ENCODE measurements at places on chromosomes 3 and 15.

DNA sequence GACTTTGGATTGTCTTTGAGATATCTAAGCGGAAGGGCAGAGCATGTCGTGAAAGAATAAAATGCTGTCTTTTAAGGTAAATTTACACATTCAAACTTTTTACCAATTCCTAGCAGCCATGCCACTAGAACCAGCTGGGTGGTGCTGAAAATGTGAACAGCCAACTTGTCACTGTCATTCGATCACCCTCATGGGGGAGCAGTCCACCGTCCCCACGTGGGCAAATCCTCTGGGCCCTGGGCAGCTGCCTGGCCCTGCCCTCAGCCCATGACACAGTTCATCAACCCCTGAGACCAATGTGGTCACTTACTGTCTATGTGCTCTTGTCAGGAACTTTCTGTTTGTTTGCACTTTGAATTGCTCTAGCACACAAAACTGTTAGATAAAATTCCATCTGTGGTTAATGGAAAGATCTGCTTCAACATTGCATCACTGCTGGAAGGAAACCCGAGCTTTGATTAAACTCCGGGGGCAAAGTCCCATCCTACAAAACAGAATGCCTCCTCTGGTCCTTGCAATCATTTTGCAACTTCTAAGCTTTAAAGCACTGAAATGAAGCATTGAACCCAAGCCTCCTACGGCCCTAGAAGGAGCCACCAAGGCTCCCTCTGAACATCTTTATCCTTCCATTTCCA is 50.1 kb downstream of the PCSK6 start:
- no peak for DNase-seq

DNA sequence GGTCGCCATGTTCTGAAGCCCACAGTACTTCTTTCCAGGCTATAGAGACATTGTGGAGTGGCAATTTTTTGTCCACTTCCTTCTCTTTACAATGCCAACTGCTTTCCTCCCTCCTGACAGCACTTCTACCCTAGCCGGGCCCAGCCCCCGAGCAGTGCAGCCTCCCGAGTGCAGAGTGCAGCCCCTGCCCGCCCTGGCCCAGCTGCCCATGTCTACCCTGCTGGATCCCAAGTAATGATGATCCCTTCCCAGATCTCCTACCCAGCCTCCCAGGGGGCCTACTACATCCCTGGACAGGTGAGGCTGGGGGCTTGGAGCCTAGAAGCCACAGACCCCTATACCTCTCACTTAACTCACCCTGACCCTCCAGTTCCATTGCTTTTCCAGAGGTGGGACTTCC is 2.8 kb downstream of the EIF4G1 start:
- no peak for DNase-seq

DNA sequence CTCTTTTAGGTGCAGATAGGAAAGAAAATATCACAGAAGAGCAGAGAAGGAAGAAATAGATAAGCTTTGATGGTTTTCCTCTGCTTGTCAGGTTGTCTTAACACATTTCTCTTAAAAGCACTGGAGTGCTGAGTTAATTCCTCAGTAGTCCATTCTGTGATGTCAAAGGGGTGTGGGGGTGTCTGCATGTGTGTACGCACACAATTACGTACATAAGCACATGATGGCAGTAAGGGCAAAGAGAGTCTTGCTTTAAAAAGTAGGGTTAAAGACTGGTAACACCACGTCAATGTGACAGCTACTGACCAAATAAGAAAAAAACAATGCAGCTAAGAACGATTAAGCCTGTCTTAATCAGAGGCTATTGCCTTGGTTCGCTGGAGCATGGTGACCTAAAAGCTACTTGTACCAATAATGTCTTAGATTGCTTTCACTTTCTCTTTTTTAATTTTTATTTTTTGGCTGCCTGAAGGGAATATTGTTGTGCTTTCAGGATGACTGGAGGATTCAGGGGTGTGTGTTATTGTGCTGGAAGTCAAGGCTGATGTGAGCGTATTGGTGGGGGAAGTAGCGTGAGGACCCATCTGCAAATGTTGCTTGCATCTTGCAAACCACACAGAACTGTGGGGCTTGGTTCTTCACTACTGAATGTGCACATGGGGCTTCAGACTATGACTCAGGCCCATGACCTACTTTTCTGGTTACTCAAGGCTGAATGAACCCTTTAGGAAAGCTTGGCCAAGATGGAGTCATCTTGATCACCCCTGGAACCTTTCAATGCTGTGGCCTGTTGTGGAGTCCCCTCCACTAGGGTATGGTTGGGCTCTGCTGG is 417.8 kb upstream of the TPM1 start:
- DNase-seq = no peak

GRCh38 chr3:139388821-139389551 is 461 bp downstream of the COPB2 start:
- DNase-seq = no peak

- no peak for DNase-seq
These were observed 784.0 kb downstream of the ZPLD1 start for GRCh38 chr3:103218793-103219192.

- no peak for DNase-seq
These were observed 552.3 kb downstream of the NAALADL2 start for GRCh38 chr3:175411405-175411804.

GRCh38 chr15:99671926-99672635 is 61.2 kb downstream of the LYSMD4 start:
- DNase-seq = no peak

DNA sequence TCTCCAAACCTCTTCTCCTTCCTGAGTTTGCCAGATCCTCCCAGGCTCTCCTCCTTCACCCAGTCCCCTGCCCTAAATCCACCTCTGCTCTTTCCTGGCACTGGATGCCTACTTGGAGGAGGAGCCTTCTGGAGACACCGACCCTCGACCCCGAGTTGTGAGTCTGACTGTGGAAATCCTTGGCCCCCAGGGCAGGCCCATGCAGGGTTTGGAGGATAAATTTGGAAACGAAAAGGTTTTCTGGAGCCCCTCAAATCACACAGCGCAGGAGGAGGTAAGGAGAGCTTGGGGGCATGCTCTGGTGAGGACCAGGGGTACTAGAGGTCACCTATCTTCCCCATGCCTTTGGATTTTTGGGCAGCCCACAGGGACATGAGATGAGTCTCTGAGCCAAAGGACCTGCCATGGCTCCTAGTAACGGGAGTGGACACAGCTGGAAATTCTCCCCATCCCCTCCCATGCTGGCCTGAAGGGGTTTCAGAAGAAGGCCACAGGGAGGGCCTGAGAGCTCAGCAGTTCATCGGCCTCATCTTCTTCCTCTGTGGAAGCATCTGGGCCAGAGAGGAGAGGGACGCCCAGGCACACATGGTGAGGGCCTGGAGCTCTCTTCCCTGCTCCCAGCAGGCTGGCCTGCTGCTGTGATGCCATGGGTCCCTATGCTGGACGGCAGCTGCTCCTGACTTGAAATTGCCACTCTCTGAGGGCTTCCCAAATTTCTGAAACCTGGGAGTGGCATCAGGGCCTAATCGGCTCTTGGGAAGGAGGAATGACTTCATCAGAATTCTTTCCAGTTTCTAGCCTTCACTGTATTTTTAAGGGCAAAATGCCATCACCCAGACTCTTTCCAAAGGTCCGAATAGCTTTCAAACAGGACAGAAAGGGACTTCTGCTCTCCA is 68.6 kb upstream of the ITGA11 start:
- DNase-seq = no peak

DNA sequence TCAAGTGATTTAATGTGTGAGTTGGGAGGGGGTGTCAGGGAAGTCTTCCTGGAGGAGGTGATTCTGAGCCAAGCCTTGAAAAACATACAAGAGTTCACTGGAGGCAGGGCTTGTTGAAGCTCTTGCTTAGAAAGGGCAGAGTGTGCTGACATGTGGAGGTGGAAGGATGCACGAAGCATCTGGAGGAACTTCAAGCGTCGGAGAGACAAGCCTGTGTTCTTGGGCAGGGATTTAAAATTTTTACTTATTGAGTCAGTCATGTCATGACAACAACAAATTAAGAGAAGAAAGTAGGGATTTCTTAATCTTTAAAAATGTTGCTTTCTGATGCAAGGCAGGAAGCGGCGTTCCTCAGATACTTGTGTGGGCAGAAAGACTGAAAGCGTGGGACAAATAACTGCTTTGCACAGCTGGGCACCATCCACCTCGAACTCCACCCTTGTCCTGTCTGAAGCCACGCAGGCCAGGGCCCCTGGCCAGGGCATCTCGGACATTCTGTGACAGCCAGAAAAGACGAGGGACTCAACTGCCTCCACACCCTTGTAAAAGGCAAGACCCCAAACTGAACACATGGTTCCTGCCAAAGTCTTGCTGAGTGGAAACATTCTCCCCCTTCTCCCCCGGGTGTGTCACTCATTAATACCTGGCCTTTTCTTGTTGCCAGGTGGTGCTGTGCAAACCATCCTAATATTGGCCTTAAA is 6.9 kb upstream of the IL16 start:
- DNase-seq = no peak

GRCh38 chr3:193560870-193561269 is 6.2 kb upstream of the ATP13A4 start:
- DNase-seq = no peak

DNA sequence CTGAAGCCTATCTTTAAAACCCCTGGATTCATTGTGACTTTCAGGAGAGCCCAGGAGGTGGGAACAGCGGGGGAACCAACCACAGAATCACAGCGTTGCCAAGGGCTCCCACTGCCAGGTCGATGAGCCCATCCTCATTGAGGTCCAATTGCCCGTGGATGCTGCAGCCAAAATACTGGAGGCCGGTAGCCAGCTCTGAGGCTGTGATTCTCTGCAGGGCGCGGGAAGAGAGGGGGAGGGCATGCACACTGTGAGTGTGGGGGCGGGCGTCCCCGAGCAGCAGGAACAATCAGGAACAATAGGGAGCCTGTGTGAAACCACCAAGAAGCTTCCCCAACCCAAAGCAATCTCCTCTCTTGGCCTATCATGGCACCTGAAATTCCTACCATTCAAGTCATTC is 53.4 kb downstream of the FEM1B start:
- DNase-seq = no peak

DNA sequence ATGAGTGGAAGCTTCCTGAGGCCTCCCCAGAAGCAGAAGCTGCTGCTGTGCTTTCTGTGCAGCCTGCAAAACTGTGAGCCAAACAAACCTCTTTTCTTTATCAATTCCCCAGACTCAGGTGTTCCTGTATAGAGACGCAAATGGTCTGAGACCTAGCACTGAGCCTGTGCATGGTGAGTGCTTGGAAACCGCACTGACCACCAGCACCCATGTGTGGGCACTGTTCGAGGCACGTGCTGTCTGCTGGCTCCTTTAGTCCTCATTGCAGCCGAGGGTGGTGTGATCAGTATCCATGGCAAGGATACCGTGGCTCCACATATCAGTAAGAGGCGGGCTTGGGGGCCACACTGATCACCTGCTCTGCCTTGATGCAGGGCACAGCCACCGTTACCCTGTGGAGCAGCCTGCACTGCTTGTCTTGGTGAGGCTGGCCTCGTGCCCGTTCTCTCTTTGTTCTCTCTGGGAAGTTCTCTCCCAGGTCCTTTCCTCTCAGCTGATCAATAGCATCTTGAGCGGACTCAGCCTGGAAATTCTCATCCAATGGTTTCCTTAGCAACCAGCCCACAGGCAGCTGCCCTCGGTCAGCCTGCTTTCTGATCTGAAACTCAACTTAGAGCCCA is 101.0 kb downstream of the PLXNA1 start:
- no peak for DNase-seq

GRCh38 chr3:23071758-23072157 is 131.4 kb upstream of the UBE2E2 start:
- no peak for DNase-seq

GRCh38 chr15:34610354-34610753 is 26.9 kb upstream of the GOLGA8B start:
- DNase-seq = no peak

DNA sequence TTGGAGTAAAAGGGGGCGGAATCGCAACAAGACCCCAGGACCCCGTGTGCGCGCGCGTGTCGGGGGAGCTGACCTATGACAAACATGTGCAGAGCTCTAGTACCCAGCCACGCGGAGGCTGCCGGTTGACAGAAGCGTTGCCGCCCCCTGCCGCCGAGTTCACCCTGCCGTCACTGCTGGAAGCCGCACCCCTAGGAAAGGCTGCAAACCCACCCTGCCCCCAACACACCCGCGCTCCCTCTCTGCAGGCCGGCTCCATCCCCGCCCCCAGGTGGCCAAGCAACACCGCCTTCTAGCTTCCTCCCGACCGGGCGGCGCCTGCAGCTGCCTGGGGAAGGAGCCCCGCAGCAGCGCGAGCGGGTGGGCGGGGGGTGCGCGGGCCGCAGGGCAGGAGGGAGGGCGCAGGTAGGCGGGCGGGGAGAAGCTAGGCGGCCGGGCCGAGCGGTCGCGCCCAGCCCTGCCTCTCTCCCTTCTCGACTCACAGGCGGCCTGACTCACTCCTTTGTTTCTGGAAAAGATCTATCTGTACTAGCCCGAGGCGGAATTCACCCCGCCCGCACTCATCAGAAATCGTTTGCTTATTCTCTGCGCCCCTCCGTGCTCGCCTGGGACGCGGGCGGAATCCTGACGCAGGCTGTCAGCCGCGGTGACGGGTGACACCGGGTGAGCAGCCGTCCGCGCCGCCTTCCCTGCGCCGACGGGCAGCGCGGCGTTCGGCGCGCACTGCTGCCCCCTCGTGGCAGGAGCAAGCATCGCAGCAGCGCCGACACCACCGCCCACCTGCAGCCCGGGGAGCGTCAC is 160.8 kb downstream of the GAP43 start:
- DNase-seq = peak; percentile 77

GRCh38 chr15:64004056-64004455 is 42.2 kb downstream of the DAPK2 start:
- no peak for DNase-seq

DNA sequence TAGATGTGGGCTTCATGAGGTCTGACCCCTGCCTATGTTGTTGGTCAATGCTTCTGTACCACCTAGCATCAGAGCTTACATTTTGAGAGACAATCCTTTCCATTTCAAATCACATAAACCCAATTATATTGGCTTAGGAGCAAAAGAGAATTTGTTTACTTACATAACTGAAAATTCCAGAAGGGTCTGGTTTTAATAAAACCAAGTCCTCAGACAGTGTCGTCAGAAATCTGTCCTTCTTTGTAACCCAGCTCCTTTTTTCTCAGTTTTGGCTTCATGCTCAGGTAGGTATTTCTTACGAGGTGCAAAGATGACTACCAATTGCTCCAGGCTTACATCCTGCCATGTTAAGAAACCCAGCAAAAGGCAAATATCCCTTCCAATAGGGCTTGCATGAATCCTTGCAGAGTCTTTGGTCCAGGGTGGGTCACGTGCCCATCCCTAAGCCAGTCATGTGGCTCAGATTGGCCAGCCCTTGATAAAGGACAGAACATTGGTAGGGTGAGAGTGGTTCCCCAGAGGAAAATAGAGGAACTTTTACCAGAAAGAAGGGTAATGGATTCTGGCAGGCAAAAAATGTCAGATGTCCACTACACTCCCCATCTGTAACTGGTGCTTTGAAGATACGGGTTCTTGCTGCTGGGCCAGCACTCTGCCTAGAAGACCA is 50.2 kb upstream of the VILL start:
- no peak for DNase-seq

Measured in NCI-H2107 (cell line).